ENCODE measurements at places on chromosomes 4 and X. TPM values are rescaled to one million over a fixed set of nuclear protein-coding genes. Genes with fewer than 3 reads are reported as not detected.

DNA sequence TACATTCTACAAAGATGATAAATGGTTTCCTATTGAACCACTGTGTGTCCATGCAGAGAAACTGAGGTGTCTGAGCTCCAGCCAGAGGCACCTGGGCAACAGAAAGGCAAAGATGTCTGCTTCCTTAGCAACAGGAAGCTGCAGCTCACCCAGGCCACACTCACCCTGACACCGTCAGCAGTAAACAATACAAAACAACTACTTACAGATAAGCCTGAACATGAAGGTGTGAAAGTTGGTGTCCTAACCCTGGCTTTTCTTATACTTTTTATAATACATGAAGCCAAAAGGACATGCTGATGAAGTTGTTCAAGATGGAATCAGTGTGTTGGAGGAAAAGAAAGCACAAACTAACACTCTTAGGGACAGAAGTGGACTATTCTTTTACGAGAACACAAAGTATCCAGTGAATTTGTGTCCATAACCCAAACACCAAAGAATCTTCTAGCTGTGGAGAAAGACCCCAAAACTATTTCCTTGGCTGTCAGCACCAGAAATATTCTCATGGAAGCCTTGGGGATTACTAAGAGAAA lies 117.3 kb downstream of the SYNPO2 start:
- DNase-seq, result no peak

DNA sequence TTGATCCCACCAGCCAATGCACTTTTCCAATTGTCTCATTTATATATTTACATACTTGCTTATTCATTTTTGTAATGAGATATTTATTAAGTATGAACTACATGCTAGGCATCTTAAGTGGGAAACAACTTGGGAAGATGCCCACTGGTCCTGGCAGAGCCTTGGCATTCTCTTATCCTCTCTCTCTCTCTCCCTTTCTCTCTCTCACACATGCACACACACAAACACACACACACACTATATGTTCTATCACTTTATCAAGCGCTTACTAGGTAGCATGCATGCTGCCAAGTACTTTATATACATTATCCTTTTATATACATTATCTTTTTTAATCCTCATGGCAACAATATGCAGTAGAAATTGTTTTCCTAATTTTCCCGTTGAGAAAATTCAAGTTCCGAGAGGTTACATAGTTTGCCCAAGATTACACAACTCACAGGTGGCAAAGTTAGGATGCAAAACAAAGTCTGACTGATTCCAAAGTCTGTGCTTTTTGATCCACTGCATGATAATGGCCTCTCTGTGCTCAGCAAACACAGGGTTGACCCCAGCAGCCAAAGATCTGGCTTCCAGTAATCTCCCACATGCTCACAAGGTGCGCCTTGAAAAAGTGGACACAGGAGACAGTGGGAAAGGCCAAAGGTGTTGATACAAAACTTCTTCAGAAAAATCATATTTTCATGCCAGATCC lies 173.1 kb upstream of the KLF3 start:
- no peak for DNase-seq

- no peak for DNase-seq
Measured at GRCh38 chr4:17195461-17196275, 297.2 kb upstream of the LDB2 start.

DNA sequence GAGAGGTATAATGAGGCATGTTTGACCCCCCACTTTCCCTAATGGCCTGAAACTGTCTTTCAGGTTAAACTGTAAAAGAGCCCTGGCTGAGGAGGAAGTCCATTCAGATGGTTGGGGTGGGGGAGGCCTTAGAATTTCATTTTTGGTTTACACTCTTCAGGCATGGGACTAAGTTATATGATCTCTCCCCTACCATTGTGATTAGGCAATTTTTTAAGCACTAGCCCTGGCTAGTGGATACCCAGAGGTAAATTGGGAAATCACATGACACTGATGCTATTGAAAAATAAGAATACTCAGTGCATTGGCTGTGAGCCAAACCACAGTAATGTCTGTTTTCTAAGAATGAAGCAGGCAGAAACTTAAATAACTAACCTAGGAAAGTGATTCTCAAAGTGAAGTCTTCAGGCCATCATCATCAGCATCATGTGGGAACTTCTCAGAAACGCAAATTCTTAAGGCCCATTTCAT lies 149.7 kb downstream of the RRAGB start:
- peak; percentile 2 for DNase-seq

DNA sequence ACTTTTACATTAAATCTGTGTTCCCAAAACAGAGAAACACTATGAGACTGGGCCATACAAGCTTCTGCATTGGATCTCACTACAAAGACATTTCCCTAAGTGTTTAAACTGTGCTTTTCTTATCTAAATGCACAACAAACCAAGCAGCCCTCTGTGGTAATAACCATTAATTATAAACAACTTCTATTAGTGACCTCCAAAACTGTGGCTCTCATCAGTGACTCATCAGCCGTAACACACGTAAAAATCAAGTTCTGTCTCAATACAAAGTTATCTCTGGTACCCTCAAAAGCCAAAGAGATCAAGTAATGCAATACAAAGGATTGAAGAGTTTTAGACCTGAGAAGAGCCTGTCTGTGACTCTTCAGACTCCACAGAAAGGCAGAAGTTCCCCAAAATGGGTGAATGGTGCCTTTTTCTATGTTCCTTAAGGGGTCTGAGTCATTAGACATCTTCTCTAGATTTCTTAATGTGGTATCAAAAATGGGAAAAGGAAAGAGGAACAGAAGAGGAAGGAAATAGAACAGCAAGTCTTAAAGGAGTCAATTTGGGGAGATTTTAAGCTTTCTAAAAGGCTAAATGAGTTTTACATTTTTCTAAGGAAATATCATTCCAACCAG lies 189.8 kb upstream of the PPP1R2C start:
- DNase-seq, result no peak

DNA sequence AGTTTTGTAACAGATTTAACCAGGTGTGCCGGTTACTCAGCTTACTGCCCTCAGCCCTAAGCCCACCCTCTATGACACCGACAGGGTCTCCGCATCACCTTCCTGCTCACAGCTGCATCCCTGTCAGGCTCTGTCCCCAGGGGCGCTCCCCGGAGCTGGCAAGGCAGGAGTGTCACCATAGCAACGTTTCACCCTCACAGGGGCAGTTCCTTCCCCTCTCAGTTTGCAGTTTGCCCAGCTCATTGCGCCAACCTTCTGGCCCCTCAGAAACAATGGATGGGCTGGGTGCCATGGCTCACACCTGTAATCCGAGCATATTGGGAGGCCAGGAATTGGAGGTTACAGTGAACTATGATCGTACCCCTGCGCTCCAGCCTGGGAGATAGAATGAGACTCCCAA lies 42.6 kb downstream of the RGS12 start:
- no peak for DNase-seq

DNA sequence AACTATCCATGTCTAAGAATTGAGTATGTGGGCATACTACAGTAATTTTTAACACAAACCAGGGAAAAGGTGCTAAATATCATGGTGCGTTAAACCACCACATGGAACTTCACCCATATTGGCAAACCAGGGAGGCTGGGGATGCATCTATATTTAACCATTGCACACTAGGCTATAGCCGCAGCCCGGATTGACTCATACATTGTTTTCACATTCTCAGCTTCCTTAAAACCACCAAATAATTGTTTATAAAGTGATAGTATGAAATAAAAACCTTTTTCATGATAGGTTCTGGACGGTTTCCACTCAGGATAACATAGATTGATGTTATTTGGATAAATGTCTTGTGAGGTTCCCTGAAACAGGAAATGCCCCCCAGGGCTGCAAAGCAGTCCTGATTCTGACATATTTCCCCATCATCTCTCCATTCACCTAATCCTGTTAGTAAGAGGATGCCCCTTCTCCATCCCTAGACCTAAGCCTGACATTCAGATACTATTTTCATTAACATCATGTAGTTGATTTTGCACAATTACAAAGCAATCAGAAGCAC lies 7.9 kb downstream of the COL25A1 start:
- DNase-seq, result peak; percentile 13

DNA sequence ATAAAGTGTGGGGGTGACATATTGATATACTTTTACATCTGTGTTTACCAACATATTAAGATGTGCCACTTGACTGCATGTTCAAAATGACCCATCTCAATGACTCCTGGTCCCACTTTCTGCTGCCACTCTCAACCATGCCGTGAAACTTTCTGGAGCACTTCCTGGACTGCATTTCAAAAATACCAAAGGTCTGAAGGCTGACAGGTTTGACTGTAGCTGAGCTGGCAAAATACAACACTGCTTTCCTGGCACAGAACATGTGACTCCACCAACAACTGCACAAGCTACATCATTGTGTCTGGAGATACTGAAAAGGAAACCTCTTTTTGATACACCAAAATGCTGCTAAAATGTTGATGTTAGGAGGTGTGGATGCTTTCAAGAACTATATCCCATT lies 184.8 kb downstream of the UNC5C start:
- no peak for DNase-seq

DNA sequence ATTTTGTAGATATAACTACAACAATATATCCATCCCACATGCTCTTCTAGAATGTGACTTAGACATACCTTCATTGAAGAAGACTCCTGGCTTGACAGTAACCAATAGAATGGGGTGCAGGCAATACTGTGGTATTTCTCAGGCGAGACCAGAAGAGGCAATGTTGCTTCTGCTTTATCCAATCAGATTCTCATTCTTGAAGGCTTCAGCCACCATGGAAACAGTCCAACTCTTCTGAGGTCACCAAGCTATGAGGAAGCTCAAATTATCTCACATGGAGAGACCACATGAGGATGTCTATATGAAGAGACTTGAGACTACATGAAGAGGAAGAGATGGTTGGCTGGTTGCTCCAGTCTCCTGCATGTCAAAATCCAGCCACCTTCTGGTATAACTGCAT lies 469.9 kb downstream of the PCDH10 start:
- DNase-seq, result no peak

DNA sequence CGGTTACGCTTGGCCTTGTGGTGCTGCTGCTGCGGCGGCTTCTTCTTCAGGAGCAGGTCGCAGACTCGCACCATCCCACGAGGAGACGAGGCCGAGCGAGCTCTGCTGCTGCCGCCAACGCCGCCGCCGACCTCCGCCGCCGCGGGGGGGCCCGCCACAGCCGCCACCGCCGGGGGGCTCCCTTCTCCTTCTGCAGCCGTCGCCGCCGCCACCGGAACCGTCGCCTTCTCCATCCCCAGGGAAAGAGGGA lies 237 bp downstream of the ANKRD17 start:
- no peak for DNase-seq

GRCh38 chr4:113851816-113852215 lies 90.3 kb upstream of the CAMK2D start:
- peak; percentile 35 for DNase-seq

DNA sequence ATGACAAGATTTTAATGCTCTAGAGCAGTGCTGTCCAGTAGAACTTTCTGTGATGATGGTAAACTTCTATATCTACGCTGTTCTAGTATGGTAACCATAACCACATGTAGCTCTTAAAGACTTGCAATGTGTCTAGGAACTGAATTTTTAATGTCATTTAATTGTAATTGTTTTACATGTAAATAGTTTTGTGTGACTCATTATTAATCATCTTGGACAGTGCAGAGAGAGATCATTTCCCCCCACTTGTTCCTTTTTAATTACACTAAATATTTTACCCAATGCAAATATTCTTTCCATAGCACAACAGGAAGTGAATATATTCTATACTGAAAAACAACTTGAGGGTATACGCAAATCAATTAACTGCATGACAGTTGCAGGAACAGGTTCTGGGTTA lies 5.8 kb downstream of the ATG4A start:
- peak; percentile 33 for DNase-seq

DNA sequence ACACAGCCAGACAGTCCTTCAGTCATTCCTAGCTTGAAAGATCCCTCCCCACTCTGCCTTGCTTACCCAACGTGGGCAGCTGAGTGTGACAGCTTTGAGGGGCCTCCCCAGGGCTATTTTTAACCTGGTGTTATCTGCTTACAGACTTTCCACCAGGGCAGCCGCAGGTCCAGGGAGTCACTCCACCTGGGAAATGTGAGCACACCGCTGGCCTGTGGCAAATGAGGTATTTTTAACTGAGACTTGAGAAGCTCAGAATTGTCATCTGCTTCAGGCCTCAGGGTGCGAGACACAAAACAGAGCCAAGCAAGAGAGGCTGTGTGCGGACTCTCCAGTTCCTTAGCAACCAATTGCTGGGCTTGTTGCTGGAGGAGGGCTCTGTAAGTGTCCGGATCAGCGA lies 13.0 kb downstream of the CORIN start:
- no peak for DNase-seq

DNA sequence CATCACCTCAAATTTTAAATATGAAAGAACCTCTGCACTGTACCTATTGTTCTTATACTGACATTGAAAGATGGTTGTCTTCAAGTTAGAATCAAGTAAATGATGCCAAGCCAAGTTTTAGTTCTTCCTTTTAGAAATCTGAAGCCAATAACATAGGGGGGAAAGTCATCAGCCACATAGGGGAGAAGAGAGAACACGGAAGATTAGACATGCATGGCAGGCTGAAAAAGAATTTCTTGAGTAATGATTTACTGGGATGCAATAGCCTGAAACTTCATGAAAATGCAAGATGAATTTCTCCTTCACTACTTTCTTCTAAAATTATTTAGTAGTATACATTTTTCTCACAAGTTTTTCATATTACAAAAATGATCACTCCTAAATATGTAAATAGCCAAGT lies 13.6 kb upstream of the EPGN start:
- DNase-seq, result no peak

DNA sequence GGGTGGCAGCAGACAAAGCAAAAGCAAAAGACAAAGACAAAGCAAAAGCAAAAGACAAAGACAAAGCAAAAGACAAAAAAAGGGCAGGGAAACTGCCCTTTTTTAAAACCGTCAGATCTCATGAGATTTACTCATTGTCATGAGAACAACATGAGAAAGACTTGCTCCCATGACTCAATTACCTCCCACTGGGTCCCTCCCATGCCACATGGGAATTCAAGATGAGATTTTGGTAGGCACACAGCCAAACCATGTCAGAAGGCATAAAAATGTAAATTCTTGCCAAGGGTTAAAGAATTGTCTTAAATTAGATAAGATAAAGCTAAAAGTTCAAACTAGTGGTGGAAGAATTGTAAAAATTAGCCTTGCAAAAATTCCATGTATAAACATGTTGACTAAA lies 419.7 kb downstream of the TRAM1L1 start:
- no peak for DNase-seq

GRCh38 chrX:17024886-17025285 lies 78.4 kb downstream of the REPS2 start:
- no peak for DNase-seq

DNA sequence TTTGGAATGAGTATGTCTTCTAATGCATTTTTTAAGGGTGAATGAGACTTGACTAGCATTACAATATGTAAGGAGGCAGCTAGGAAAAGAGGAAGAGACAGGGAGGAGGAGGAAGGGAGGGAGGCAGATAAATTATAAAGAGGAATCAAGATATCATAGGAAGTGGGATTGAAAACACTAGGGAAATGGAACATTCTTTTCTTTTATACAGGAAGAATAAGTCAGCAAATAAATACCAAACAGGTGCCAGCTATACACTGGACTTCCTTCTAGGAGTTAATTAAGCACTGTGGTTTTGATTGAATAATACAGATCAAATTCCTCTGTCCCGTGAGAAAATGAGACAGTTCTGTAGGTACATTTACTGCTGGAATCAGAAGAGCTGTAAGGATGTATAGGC lies 78.6 kb downstream of the PACRGL start:
- DNase-seq, result no peak

GRCh38 chrX:82973646-82974045 lies 534.4 kb upstream of the POU3F4 start:
- DNase-seq, result no peak

PHOX2B gene
- total RNA-seq, result not detected

DRP2 gene
- 6.9 TPM for total RNA-seq

CYBB gene
- not detected for total RNA-seq

SYNPO2 gene
- total RNA-seq, result 1.7 TPM

DKK2 gene
- total RNA-seq, result 0.83 TPM

HTT gene
- total RNA-seq, result 14.3 TPM
